ENCODE measurements at places on chromosomes 7 and 10.
A peak's percentile ranks its signal among the peaks of the same experiment; 100 is the strongest.

DNA sequence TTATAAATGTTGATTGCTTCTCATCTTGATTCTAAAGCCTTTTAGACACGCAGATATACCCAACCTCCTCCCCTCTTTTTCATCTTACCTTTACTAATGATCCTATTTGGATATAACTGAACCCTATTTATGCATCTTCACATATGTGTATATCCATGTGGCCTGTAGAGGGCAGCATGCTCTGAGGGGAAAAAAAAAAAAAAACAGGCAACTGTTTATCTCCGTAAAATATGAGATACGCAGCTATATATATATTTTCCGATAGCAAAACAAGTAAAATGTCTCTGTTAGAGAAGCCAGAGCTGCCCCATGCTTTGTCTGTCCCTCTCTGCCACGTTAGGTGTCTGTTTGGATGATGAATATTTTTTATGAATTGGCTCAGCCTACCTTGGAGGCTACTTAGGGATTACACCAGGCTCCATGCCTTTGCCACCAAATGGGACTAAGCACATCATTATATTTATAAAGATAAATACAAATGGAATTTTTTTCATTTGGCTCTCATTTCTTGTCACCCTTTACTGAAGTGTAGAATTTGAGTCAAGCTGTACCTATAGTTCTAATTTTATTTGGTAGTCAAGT lies 174.8 kb upstream of the FZD1 start:
- DNase-seq, result peak; percentile 16

- DNase-seq, result no peak
Observed at GRCh38 chr10:1465418-1465911, 271.9 kb downstream of the ADARB2 start.

DNA sequence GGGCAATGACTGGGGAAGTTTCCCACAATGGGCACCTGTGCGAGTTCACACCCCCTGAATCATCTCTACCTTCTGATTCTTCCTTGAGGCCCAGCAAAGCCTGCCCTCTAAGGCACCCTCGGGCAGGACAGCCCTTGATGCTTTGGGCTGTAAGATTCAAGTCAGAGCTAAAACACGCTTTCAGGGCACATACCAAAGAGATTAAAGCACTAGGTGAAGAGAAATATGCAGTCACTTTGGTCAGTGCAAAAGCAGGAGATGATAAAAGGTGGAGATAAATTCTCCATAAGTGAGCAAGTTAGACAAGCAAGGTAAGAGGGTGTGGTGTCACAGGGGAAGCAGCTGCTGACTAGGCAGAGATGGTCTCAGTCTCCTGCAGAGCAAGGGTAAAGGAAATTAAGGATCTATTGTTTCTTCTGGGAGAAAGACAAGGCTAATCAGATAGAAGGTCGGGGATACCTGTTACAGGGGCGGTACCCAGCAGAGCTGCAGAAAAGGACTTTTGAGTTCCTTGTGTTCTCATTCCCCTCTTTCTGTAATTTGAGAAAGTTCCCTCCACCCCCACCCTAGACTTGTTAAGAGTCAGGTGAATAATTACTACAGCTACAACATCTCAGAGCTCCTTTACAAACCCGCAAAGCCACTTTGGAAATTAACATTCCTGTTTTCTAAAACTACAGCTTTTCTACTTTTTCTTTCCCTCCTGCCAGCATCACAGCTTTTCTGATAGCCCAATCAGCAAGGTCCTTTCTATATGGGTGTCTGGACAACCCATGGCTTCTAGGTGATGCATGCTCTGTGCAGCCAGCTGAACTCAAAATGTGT lies 26.4 kb downstream of the PDLIM1 start:
- DNase-seq, result no peak

DNA sequence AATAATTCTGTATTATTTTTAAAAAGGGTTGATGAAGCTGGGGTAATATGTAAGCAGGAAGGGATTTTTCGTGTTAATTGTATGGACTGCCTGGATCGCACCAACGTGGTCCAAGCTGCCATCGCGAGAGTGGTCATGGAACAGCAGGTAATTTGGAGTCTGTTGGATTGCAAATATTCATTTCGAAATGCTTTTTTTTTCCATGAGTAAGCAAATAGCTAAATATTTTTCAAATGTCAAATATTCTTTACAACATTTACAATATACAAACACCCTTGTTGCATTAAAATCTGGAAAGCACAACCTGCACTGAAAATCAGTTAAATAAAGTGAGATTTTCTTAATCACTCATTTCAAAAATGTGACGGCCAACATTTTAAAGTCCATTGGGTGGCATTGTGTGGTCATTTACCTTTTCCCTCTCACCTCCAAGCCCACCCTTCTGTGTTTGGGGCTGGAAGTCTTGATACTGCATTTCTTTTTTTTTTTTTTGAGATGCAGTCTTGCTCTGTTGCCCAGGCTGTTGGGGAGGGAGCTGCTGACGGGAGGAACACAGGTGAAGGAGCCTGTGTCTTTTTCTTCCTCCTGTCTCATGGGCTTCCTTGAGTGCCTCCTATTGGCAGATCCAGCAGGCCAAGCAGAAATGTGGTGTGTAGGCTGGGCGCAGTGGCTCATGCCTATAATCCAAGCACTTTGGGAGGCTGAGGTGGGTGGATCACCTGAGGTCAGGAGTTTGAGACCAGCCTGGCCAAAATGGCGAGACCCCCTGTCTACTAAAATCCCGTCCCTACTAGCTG lies 66.1 kb downstream of the MCMBP start:
- no peak for DNase-seq

- DNase-seq, result no peak
Observed at GRCh38 chr10:43421201-43421507, 12.2 kb upstream of the HNRNPF start.

DNA sequence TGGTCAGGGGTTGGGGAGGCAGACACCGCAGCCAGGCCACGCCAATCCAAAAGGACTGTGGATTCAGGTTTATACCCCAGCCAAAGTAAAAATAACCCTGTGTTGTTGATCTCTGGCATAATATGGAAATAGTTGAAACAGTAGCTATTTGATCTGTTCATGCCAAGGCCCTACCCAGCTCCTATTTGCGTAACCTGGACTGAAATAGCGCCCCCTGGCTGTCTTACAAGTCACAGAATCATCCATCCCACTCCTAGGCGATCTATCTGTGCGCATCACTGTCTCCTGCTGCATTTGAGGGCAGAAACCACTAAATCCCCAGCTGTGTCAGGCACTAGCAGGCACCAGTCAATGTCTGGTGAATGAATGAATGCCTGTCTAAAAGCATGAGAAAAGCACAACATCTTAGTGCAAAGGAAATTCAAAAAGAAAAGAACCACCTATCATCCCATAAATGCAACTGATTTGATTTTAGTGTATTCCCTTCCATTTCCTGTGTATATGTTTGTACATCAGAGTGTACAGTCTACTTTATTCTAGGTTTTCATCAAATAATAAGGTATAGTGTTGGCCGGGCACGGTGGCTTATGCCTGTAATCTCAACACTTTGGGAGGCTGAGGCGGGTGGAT lies 160.0 kb downstream of the SLIT1 start:
- peak; percentile 54 for DNase-seq

GRCh38 chr10:24544776-24545175 lies 178.9 kb downstream of the ARHGAP21 start:
- no peak for DNase-seq

DNA sequence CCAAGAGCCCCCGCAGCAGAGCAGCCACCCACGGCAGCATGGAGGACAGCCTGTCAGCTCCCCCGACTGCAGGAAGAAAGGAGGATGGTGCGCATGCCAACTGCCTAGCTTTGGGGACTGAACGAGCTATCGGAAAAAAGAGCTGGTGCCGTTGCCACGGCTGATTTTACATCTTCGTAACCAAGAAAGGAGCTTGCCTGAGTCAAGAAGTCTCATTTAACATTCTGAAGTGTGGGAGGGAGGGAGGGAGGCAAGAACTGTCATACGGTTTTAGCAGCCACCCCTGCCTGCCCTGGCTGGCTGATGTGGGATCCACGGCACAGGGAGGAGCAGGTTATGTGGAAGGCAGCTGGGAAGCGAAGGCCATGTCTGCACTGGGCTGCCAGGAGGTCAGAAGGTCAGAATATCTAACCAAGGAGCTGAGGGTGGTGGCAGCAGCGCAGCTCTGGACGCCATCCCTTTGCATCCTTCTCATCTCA lies 74.7 kb upstream of the CAMK2B start:
- DNase-seq, result no peak

DNA sequence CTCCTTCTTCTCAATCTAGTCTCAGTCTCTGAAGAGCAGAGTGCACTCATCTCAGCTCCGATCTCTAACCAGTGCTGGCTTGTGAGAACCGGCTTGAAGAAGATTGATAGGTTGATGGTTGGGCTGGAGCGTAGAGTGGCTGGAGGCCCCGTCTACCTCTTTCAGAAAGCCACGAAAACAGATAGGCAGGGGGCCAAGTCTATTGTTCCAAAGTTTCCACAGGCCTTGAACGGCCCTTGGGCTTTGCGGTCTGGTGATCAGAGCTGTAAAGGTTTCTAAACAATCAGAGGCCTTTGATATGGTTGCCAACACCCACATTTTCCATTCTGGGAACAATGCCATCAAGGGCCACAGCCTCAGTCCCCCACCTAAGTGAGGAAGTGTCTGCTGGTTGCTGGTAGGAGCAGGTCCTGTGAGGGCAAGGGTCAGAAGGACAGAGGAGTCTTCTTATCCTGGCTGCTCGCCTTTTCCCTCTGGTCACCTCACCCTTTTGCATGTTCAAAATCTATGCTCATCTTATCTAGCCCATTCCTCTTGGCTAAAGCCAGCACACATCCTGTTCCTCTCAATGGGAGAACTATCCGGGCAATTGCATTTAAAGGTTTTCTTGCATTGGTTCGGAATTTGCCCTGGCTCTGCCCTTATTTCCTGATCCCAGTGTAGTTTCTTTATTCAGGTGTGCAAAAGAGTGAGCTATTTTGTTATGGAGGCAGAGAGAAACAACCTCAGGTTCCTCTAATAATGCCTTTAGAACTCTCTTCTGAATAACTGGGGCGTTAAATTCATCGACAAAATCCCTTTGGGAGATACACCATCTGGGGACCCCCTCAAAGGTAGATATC lies 70.3 kb upstream of the KMT2E start:
- DNase-seq, result peak; percentile 85

DNA sequence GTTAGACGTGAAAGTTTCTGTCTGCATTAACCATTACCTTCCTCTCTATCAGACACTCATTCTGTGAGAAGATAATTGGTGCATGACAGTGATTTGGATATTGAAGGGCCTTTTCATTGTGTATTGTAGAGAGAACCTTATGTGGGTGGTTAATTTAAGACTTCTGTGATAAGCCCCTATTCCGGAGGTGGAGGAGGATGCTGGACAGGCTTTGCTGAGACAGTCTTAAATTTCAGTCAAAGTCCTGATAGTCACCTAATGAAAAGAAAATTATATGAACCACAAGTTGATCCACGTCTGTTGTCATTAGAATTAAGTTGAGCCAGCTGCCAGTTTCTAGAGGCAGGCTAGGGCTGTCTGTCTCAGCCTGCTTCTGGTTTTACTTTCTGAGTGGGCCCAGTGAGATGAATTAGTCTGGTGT lies 62.9 kb downstream of the CELF2 start:
- DNase-seq, result no peak

DNA sequence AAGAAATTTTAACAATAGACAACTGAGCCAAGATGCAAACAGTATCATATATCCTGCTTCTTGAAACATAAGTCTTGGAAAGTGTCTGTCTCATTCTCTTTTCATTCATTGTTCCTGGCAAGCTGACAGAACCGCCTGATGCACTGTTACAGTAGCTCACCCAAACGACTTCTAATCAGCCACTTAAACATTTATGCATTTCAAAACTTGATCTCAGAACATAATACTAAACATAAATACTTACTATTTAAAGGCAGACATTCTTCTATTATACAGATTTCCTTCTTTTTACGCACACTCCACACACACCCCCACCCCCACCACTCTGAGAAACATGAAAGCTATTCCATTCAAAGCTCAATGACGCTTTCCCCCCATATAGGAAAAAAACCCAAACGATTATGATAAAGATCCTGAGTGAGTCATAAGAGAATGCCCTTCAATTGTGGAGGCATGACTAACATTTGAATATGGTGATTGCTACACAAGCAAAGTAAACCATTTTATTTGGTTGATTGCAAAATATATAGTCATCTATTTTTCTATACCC lies 30.5 kb downstream of the SHTN1 start:
- no peak for DNase-seq
